Mesenteric fat pad (tissue), 1 donor: ENCODE measurements at places on chromosomes 6 and 20. TPM values are rescaled to one million over a fixed set of nuclear protein-coding genes. Genes with fewer than 3 reads are reported as not detected.

Gene DZANK1
- 1.3 TPM for total RNA-seq

Gene PDE10A
- 15.6 TPM for total RNA-seq

- DNase-seq = no peak
Measured at GRCh38 chr6:55664591-55665587, 85.9 kb upstream of the HMGCLL1 start.

GRCh38 chr20:51059862-51060261 is 37.0 kb upstream of the KCNG1 start:
- no peak for DNase-seq

DNA sequence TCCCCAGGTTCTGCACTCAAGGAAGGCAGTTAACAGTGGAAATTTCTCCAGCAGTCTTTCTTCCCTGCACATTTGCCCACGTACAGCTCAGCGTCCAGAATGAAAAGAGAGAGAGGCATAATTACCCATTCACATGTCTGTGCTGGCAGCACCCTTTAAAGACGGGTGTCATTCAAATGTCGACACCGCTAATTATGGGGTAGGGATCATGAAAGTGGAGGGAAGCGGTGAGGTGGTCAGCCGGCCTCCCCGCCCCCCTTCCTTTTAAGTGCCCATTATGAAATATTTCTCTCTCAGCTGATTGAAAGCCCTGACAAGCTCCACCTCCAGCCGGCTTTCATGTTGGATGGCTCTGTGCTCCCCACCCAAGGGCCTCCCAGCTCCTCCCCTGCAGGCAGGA is 246.1 kb downstream of the BMP7 start:
- DNase-seq = no peak

DNA sequence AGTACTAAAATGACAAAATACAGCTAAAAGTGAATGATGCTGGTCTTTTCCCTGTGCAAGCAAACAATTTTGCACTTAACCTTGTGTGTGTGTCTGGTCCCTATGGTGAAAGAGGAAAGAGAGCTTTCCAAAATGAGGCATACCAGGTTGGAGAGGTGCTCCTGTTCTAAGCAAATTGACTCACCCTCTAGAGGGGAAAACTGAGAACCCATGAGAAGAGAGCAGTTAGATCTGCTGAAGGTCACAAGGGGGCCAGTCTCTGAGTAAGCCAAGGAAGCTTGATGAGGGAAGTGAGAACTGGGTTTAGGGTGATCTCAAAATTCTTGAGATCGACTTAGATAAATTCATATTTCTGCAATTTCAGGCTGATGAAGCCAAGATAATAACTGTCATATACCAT is 157.5 kb upstream of the TBX18 start:
- DNase-seq = no peak
